Osteocyte (in vitro differentiated cells): ENCODE measurements at places on chromosomes 2 and 18.

GRCh38 chr2:189885368-189885767 is 101.1 kb downstream of the PMS1 start:
- DNase-seq, result no peak

- no peak for DNase-seq
Measured at GRCh38 chr18:370751-371608, 103.1 kb upstream of the THOC1 start.

DNA sequence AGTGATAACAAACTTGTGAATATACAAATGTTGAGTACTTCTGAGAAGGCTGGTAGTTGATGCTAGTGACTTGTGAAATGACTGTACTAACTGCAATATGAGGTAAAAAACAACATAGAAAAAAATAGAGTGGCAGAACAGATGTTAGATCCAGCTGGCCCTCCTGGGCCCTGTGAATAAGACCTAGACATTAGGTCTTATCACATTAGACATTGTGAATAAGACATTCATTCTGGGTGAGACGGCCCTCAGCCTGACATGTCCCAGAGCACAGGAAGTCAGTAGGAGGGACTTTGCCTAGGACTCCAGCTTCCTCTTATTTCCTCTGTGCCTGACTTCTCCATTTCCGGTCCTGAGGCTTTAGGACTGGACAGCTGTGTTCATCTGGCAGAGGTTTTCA is 22.9 kb downstream of the DOK1 start:
- no peak for DNase-seq

DNA sequence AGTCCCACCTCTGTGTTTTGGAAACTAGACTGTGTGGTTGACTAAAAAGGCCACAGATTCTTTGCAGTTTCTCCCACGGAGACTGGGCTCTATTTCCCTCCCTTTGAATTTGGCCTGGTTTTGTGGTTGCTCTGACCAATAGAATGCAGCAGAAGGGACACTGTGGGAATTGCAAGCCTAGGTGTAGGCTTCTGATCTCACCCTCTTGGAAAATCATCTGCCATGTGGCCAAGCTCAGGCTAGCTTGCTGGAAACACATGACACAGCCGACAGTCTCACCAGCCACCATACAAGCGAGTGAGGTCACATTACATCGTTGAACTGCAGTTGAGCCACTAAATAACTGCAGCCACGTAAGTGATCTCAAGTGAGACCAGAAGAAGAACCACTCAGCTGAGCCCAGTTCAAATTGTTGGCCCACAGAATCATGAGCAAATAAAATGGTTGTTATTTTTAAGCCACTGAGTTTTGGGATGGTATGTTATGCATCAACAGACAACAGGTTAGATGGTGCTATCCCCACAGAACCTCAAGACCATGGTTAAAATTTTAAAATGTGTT is 319.1 kb upstream of the MEX3C start:
- DNase-seq, result no peak

- no peak for DNase-seq
Measured at GRCh38 chr2:54287532-54287931, 31.5 kb upstream of the TSPYL6 start.

- DNase-seq, result no peak
Measured at GRCh38 chr2:232292395-232293154, 86.0 kb upstream of the ALPP start.

GRCh38 chr2:12352889-12353288 is 363.8 kb upstream of the TRIB2 start:
- DNase-seq, result no peak

- no peak for DNase-seq
Measured at GRCh38 chr2:235170016-235170415, 218.2 kb downstream of the SH3BP4 start.

DNA sequence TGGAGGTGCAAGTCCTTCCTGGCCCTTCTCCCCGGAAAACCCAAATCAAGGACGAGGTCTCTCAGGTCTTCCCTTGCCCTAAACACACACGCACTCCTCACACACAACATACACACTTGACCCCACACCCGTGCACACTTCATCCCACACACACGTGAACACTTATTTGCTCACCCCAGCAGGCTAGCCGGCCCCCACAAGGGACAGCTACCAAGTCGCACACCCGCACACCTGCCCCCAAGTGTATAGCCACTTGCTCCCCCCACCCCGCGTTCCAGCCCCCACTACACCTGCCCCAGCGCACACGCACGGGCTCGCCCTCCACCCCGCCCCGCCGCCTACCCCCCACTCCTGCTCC is 359 bp downstream of the TGFBRAP1 start:
- no peak for DNase-seq

- DNase-seq, result no peak
Measured at GRCh38 chr2:46000660-46001059, 296.5 kb upstream of the EPAS1 start.

DNA sequence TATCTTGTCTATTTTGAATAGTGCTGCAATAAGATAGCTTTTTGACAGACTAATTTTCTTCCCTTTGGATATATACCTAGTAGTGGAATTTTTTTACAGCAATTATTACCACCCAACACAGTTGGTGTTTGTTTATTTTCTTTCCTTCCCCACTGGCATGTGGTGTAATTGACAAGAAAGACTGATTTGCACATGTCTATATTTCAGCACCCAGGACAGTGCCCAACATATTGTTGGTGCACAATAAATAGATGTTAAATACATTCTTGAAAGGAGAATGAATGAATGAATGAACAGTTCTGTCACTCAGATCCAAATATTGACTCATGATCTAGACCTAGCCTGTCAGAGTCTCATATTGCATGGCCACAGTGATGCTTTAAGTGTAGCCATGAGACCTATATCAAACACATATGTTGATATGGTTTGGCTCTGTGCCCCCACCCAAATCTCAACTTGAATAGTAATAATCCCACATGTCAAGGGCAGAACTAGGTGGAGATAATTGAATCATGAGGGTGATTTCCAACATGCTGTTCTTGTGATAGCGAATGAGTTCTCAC is 538.2 kb downstream of the NYAP2 start:
- no peak for DNase-seq

GRCh38 chr2:16096962-16097361 is 156.6 kb downstream of the MYCN start:
- DNase-seq, result no peak

GRCh38 chr2:109213646-109214433 is 84.8 kb downstream of the SH3RF3 start:
- no peak for DNase-seq
